ENCODE measurements at places on chromosomes 6 and 20. TPM values are rescaled to one million over a fixed set of nuclear protein-coding genes. Genes with fewer than 3 reads are reported as not detected.

The FAM209A gene
- total RNA-seq = not detected

The C6orf163 gene
- 1.4 TPM for total RNA-seq

The MTFR2 gene
- total RNA-seq = 13.6 TPM

The GHRH gene
- total RNA-seq = not detected

The FNDC11 gene
- total RNA-seq = 0.72 TPM

The MDFI gene
- not detected for total RNA-seq

GRCh38 chr20:59537991-59538390 lies 66.3 kb upstream of the PHACTR3 start:
- no peak for DNase-seq

DNA sequence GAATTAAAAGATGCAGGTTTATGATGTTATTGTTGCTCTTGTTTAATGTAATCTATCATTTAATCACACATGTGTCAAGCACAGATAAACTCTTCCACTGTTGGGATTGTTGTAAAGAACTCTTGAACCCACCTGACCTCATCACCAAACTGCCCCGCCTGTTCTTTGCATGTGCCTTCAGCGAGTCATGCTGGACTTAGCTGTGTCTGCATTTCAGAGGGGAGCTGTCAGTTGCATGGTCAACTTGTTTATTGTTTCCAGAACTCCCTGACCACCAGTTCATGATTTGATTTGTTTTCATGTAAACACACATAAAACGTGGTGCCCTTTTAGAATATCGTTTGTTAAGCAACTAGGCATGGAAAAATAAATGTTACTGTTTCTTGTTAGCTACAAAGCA lies 93.6 kb downstream of the KHDC1L start:
- no peak for DNase-seq

GRCh38 chr6:20253021-20253420 lies 40.8 kb upstream of the MBOAT1 start:
- no peak for DNase-seq

DNA sequence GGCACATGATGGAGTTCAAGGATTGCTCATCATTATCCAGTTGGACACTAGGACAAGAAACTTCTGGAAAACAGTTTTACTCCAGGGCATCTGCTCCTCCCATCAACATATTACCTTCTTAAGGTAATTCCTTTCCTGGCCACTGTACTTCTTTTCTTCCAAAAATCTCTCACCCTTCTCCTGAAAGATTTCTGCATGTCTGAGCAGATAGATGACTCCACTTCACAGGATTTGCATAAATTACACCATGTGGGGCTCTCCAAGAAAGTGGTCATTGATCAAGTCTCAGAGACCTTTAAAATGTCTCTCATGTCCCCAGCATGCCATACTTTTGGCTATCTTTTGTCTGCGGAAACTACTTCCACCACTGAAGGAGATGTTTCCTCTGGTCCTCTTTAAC lies 103.2 kb upstream of the TNFAIP3 start:
- DNase-seq = no peak

GRCh38 chr6:28635547-28636158 lies 110.0 kb downstream of the GPX5 start:
- no peak for DNase-seq

GRCh38 chr6:7580927-7581618 lies 8.9 kb upstream of the SNRNP48 start:
- no peak for DNase-seq

DNA sequence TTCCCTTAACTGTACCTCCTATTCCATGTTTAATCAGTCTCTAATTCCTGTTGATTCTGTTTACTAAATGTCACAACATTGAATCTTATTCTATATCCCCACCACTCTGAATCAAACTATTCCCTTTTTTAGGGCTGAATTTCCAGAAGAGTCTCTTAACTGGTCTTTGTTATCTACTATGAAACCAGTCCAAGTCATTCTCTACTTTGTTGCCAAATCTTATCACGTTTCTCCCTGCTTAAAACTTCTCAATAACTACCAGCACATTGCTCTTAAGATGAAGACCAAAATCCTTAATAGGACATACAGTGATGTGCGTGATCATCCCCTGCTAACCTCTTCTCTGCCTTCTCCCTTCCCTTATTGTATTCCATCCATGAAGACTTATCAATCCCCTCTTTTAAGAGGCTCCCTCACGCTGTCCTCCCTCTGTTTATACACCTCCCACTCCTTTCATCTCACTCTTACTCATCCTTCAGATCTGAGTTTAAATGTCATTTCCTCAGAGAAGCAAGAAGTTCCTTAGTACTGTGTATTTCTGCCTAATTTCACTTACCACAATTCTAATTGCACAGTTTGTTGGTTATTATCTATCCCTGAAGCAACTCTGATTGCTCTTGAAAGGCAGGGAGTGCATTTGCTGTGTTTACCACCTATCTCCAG lies 143.0 kb upstream of the AHI1 start:
- DNase-seq = no peak

DNA sequence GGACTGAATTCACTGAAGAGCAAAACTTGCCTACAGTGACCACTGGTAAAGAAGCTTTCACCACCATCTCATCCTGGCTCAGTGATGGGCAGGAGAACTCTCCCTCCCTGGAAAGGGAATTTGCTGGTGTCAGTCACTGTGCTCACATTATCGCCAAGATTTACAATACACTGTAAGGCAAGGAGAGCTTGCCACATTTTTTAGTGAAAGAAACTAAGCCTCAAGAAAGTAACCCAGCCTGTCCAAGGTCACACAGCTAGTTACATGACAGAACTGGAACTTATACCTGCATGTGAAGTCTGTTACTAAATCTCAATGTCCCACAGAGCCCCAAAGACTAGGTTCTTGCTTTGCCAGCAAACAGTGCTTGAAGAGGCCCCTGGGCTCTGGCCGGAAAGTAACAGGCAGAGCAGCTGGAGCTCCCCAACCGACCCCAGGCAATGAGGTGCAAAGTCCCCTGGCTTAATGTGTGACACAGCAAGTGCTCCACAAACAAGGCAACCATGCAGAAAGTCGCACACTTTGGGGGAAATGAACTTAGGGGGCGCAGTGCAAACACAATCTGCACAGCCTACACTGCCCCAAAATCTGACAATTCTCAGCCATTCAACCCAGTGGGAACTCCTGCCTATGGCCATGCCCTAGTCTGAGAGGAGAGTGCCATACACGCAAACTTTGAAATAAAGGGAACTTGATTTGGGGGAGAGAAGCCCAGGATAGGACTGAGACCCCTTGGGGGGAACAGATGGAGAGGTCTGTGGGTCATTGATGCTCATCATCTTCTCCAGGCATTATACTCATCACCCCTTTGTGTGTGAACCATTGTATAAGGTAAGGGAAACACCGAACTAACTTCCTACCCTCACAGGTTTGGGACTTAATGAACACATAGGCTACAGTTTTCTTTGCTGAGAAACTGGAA lies 1.9 kb downstream of the BCL2L1 start:
- DNase-seq = no peak

GRCh38 chr6:166442131-166442685 lies 59.5 kb upstream of the MPC1 start:
- no peak for DNase-seq

DNA sequence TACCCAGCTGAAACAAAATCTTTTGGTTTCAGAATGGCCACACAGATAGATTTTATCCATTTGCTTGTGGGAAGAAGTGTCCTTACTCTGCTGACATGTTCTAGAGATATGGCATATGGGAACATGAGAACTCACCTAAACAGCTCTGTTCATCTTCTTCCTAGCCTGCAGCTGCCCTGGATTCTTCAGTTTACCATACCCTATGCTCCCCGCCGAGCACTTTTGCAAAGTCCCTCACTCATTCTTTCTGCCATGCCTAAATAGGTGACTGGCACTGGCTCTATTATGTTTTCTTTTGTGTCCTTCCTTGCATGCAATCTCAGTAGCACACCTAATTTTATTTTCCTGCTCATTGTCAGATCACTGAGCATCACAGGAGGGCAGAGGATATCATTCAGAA lies 293.7 kb upstream of the RSPO3 start:
- no peak for DNase-seq

- DNase-seq = no peak
These were observed 367.3 kb upstream of the EPHA7 start for GRCh38 chr6:93786474-93787330.

DNA sequence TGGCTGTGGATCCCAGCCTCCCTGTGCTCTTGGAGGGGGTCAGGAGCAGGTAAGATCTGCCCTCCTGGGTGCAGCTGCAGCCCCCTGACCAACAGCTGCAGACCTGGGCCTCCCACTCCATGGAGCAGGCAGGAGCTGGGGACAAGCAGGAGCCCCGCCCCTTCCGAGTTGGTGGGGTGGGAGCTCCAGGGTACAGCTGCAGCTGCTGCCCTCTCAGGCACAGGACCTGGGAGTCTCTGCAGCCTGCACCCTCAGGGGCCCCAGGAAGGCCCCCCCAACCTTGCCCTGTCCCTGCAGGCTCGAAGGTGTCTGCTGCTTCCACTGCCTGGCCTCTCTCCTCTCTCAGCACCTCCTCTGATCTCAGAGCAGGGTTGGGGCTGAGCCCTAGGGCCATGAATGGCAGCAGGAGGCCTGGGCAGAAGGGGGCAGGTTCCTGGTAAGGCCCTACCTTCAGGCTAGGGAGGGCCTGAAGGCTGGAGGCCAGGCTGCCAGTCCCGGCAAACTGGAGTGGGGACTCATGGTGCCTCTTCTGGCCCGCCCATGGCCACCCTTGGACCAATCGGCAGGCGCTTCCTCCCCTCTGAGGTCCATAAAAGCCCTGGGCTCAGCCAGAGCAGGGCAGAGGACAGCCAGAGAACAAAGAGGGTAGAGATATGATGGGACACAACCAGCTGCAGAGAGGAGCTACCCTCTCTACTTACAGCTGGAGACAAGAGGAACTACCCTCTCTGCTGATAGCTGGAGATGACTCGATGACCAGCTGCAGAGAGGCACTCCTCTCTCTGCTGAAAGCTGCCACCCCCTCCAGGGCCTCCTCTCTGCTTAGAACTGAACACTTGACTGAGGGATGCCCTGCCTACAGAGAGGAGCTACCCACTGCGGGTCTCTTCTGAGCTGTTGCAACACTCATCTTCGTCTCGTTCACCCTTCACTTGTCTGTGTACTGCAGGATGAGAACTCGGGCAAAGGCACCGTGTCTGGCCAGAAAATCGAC lies 7.8 kb upstream of the PACSIN1 start:
- DNase-seq = no peak

DNA sequence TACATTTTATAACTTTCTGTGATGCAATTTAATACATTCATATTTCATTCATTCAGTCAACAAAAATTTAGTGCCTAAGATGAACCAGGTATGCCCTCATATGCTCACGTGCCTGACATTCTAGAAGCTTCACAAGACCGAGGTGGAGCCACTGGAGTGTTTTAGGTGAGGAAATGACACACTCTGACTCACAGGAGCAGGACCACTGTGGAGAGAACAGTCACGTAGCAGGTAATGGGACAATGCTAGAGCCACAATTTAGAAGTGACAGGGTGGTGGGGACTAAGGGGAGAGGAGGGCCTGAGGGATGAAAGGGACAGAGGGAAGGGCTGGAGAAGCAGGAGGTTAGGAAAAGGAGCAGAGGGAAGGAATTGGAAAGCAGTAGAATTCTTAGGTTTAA lies 17.6 kb upstream of the HLA-A start:
- no peak for DNase-seq

GRCh38 chr20:6705926-6706548 lies 61.4 kb upstream of the BMP2 start:
- DNase-seq = no peak

- DNase-seq = no peak
These were observed 126.5 kb downstream of the ZFAND3 start for GRCh38 chr6:37946057-37946456.

GRCh38 chr6:151001387-151002056 lies 136.0 kb downstream of the MTHFD1L start:
- DNase-seq = no peak

DNA sequence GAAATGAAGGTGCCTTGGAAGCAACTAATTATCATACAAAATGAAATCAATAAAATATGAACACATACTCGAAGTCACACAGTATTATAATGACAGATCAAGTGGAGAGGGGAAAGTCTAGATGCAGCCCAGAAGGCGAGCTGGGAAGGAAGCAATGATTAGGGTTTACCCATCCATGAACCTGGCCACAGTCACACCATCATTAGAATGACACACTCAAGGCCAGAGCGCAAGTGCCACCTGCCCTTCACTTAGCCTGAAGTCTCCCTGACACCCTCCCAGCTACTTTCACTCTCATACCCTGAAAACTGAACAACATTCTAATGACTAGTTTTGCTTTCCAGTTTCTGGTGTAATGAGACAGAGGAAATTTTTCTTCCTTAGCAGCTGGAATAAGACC lies 302.8 kb upstream of the JARID2 start:
- DNase-seq = no peak

DNA sequence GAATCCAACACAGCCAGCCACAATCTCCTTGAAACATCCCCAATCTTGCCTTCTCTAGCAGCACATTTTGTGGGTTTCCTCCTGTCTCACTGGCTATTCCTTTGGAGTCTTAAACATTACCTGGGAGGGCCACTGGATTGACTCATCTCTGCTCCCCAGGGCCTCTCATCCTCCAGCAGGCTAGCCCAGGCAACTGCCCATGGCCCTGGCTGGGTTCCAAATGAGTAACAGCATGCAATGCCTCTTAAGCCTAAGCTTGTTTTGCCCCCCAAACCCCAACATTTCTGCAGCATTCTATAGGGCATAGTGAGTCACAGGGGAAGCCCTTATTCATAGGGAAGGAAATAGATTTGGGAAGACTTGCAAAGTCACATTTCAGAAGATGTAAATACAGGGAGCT lies 204.9 kb downstream of the FOXA2 start:
- DNase-seq = no peak

- peak; percentile 87 for DNase-seq
These were observed 48.9 kb downstream of the HIVEP1 start for GRCh38 chr6:12060780-12061609.

DNA sequence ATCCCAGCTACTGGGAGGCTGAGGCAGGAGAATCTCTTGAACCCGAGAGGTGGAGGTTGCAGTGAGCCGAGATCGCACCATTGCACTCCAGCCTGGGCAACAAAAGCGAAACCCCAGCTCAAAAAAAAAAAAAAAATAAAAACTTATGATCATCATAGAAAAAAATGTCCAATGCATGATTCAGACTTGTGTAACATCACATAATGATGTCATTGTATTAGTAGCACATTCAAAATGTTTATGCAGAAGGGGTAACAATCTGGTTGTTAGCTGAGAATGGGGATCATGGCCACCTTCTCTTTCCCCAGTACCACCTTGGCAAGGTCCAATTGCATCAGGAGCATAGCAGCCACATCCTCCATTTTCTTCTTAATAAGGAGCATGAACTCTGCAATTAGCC lies 137.6 kb upstream of the MARCKS start:
- no peak for DNase-seq

DNA sequence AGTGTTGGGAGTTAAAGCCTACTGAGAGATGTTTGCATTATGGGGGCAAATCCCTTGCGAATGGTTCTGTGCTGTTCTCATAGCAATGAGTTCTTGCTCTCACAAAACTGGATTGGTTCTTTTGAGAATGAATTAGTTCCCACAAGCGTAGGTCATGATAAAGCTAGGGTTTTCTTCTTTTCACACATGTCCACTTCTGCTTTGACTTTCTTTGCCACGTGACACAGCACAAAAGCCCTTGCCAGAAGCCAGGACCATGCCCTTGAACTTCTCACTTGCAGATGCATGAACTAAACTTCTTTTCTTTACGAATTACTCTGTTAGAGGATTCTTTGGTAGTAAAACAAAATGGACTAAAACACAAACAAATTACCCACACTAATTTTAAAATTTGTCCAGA lies 922.8 kb downstream of the EPHA7 start:
- DNase-seq = no peak

GRCh38 chr6:143607168-143607567 lies 70.6 kb upstream of the PHACTR2 start:
- DNase-seq = no peak

Measured in GM12878 (cell line).